ENCODE measurements at places on chromosomes 6 and 20. TPM values are rescaled to one million over a fixed set of nuclear protein-coding genes. Genes with fewer than 3 reads are reported as not detected.

DNA sequence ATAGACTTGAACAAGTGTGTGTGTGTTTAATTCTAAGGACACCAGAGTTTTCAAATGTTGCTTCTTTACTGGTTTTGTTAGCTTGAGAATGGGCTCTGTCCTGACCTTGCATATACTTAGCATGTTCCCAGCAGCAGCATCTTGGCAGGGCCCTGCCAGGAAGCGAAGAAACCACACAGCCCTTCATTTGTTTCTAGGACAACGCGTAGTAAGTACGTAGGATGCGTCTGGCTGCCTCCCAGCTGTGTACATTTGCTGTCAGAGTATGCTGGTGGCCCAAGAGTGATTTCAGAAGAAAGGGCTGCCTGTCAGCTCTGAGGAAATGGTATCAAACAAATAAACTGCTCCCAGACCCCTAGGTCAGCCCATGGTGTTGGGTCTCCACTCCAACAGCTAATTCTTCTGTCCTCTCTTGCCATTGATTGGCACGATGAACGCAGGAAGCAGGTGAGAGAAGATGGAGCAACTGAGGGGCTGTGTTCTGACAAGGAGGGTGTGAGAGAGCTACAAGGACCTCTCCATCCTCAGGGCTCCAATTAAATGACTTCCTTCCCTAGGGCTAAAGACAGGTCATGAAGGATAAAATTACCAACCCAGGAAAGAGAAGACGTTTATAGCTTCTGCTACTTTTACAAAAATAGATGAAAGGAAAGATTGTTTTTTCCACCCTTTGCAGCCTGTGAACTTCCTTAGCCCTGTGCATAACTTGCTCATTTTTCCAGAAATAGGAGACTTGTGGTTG is 55.9 kb upstream of the HDDC2 start:
- peak; percentile 27 for DNase-seq

The ULBP1 gene
- total RNA-seq = 0.09 TPM

DNA sequence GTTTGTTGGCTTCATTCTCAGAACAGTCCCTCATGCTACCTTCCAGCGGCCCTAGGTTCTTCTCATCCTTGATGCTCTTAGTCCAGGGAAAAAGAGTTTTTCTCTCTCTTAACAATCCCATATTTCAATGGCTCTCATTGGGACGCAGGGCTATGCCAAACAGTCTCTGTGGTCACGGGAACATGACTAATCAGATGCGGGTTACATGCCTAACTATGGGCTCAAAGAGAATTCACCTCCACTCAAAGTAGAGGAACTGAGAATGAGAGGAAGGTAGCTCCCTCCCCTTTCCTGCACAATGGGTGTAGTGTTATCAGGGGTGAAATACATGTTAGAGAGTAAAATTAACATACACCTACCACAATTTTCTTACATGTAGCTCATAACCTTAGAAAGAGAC is 18.1 kb upstream of the ATRN start:
- DNase-seq = no peak

DNA sequence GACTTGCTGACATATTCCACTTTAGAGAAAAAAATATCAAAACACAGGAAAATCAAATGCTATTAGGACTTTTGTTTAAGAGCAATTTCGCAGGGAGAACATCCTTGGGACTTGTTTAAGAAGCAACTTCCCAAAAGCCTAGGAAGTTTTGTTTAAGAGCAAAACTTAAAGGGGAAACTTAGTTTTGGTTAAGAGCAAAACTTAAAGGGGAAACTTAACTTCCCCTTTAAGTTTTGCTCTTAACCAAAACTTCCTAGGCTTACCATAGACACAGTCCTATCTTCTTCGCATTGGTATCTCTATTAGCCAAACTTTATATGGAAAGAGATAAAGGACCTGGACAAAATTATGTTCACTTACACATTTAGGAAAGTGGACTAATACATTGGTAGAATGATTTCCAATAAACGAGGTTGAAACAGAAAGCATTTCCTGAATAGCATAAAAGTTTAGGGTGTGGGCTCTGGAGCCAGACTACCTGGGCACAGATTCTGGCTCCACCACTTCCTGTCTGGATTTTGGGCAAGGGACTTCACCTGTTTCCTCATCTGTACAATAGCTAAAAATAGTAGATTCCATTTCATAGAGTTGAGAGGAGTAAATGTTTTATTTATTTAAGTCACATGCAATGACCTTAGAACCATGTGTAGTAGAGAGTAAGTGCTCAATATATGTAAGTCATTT is 15.7 kb downstream of the PAQR8 start:
- DNase-seq = no peak

GRCh38 chr6:117906958-117907600 is at the start of gene SLC35F1:
TSS of gene SLC35F1 (plus strand) at chr6:117907264.
- peak; percentile 26 for DNase-seq

GRCh38 chr6:19356692-19357091 is 480.5 kb upstream of the ID4 start:
- no peak for DNase-seq

- DNase-seq = no peak
These were observed 74.9 kb upstream of the FOXP4 start for GRCh38 chr6:41471064-41471895.

DNA sequence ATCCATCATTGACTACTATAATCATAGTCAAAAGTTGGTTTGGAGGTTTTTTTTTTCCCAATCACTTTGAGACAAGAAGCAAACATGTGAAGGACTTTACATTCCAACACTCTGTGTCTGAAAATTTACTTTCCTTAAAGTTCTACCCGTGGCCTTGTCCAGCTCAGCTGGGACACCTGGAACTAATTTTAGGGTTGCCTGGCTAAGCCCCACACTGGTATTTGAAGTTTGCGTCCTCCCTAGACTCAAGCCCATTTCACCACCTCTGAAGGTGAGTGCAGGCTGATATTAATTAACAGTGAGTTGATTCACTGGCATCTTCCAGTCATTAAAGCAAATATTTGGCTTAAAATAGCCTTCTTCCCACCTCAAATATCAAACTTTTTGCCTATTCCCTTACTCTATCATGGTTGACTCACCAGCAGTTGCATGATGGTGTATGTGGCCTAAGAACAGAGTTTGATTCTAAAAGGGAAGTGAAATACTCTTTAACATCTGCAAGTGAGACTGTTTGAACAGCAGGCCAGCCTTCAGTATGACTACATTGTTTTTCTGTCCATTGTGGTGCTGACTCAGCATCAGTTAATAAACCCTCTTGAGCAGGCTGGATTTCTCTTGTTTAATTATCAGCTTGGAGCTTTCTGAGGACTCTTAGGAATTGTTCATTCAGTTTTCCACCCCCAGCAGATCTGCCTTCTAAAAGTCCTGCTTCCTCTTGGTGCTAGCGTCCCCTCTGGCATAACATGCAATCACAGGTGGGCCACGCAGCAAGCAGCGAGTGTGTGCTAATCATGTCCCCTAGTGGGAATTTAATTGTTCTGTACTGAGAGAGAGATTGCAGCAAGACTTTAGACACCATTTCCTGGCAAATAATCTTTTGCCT is 1.8 kb upstream of the PRDM1 start:
- DNase-seq = no peak

The ABHD12 gene
- 76.1 TPM for total RNA-seq

The CLVS2 gene
- total RNA-seq = 0.14 TPM

- DNase-seq = no peak
These were observed 150.3 kb downstream of the PTPRK start for GRCh38 chr6:128370072-128370471.

- DNase-seq = no peak
These were observed at the start of gene OTOR for GRCh38 chr20:16748308-16748900. TSS of gene OTOR (plus strand) at chr20:16748358. CDS start at chr20:16748402, 44 bp downstream.

The HLA-C gene
- 1,163 TPM for total RNA-seq

The FOXS1 gene
- total RNA-seq = 0.52 TPM

DNA sequence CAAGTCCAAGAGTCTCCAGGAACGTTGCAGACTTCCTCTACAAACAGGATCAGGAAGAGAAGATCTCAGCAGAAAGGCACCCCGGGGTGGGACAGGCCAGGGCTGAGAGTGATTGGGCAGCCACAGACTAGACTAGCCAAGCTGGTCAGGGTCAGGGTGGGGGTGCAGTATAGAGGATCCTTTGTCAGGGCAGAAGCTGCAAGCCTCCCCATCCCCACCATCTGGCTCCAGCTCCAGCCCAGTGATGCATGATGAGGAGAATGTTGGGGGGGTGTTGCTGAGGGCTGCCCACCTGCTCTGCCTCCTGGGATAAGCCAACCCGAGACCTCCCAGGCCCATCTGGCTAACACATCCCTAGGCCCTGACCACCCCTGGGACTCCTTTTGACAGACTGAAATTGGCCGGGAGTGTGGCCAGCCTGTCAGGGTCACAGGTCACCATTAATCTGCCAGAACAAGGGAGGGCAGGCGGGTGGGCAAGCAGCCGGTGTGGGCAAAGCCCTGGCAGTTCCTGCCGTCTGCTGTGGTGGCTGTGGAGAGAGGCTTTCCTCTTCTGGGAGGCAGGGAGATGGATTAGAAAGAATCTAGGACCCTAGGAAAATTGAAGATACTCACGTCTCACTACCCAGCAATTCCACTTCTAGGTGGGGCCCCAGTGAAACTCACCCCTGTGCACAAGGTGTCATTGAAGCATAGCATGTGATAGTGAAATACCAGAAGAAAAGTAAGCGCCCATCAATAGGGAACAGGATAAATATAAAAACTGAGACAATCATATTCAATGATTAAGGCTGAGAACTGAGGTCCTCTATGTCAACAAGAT is 22.1 kb upstream of the SNTA1 start:
- DNase-seq = no peak

DNA sequence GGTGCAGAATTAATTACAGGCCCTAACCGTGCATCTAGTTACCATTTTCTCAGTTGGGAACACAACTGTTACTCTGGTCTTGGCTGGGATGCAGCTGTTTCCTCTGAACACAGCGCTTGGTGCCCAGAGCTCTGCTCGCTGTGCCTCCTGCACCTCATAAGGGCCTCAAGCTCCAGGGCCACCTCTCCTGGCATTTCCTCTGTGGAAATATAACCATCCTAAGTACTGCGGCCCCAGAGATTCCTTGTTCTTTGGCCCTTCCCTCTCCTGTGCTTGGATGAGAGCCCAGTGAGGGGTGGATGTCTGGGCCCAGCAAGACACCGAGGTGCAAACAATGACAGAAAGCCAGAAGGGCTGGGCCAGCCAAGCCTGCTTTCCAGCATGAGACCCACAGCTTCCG is 169.9 kb upstream of the CST7 start:
- DNase-seq = no peak

The SLC35F1 gene
- total RNA-seq = 0.84 TPM

- no peak for DNase-seq
These were observed 296.9 kb downstream of the PLCB1 start for GRCh38 chr20:8428988-8429387.

GRCh38 chr6:155630085-155630484 is 174.4 kb upstream of the NOX3 start:
- DNase-seq = no peak

DNA sequence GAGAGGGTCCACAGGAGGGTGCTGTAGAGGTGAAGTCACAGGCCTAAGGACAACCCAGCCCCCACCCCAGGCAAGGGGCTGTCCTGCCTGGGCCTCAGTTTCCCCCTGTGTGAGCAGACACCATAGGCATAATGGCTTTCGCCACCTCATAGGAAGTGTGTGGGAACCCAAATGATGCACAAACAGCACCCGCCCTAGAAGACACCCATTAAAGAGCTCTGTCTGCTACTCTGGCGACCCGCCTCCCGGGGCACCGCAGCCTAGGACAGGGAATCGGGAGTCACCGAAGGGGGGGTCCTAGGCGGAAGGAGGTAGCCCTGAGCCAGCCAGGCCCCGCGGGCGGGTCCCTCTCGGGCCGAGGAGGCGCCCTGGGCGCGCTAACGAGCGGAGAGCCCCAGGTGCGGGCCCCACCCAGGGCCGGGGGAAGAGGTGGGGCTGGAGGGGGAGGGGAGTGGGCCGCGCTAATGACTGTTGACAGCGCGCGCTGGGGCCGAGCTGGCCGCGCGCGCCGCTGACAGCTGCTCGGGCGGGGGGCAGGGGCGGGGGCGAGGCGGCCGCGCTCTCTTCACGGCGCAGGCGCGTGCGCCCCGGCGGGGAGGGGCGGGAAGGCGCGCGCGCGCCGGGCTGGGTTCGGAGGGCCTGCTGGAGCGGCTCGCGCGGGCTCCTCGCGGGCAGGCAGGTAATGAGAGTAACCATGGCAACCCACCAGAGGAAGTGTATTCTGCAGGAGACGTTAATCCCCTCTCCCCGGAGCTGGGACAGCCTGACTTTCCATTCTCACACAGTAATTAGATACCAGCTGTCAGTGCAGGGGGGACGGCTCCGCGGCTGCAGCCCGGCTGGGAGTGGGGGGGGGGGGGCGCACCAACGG is 48.9 kb downstream of the NOL4L start:
- DNase-seq = peak; percentile 87

DNA sequence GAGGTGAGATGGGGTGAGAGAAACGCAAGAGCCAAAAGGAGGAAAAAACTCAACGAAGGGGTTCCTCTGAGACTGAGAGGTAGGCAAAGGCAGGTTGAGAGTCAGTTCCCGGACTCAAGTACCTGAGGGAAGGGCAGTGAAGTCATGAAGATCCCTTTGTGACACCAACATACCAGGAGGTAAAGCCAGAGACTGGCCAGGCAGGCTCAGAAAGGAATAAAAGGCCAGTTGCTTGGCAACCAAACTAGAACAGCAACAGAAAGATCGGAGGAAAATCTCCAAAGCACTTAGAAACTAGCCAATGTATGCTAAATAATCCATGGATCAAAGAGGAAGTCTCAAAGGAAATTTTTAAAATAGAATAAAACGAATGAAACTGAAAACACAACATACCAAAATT is 209.8 kb upstream of the PROKR2 start:
- DNase-seq = no peak

DNA sequence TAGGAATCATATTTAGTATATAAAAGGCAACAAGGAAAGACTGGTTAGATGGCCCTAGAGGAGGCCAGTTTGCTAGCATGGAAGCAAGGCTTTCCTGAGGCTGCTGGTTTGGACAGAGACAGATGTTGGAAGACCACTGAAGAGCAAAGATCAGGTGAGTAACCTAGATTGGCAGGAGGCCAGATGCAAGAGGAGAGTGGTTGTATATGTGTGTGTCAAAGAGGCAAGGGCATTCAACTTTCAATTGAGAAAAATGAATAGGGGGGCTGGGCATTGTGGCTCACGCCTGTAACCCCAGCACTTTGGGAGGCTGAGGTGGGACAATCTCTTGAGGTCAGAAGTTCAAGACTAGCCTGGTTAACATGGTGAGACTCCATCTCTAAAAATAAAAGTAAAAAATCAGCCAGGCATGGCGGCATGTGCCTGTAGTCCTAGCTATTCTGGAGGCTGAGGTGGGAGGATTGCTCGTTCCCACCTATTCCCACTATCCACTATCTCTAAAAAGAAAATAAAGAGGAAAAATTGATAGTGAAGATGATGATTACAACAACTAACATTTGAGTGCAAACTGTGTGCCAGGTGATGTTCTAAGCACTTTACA is 79.8 kb downstream of the PRDM1 start:
- no peak for DNase-seq

- DNase-seq = no peak
These were observed 174.3 kb upstream of the TNFAIP3 start for GRCh38 chr6:137692806-137693205.

DNA sequence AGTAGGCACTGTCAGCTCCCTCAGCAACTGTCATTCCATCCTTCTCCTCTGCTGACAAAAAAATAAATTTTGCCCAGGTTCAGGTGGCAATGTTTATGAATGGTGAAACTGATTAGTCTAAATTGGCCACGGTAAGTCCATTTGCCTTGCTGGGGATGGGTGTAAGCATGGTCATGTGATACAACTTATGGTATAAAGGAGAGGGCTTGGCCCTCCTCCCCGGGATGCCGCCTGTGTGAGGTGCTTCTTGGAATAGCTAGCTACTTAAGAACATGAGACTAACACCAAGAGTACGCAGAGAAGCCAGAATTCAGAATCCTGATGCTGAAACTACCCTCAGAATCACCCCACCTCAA is 94.4 kb upstream of the MAP7 start:
- no peak for DNase-seq
